ENCODE measurements at places on chromosomes 3 and 15.

DNA sequence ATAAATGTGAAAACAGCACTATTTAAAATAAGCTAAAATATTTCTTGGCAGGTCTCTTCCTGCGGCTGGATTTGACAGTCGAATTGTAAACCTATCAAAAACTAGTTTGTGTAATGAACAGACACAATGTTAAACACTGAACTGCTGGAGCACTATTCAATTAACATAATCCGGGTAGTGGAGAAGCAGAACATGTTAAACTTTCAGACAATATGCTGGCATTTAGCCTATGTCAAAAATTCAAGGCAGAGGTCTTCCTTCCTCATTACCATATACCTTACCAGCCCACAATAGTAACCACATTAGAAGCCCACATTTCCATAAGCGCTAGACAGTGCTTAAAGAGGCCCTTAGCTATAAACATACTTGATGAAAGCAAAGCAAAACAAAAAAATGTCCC, 1042.9 kb downstream of the ROBO1 start:
- DNase-seq: no peak

- no peak for DNase-seq
Measured at GRCh38 chr3:43468133-43468532, 153.7 kb downstream of the ANO10 start.

DNA sequence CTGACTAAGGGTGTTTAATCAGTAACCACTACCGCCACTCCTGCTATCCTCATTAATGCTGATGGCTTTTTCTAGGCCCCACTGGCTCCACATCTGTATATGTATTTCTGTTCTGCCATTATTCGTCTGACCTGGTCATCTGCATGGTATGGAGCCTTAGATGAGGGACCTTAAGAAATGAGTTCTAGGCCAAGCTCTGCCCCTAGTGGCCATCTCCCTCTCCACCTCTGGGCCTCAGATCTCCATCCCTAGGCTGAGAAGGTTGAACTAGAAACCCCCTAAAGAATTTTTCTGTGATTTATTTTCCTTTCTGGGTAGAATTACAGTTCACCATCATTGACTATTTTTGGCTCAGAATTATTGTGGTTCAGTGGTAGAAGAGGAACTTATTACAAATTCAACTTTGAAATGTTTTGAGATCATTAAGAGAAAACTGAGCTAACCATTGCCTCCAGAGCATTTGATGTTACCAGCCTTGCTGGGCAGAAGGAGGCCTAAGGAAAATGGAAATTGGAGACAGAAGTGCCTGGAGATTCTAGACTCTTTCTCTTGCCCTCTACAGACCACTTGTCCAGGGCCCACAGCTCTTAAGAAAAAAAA, 325.2 kb upstream of the NR2E3 start:
- DNase-seq: no peak

DNA sequence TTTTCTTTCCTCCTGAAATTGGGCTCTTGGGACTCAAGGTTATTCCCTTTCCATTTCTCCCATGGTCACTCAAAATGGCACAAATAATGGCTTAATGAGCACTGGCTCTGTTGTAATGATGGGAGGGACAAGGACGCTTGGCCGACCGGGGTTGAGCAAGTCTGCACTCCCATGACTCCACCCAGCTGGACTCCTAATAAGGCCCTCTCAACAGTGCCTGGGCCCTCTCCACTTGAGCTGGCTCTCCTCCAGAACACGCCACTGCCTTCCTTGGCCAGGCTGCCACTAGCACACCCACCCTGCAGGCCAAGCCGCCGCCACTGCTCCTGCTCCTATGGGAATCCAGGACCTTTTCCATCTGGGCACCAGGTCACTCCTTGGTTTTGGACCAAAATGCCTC, 42.3 kb downstream of the ADCY5 start:
- no peak for DNase-seq

DNA sequence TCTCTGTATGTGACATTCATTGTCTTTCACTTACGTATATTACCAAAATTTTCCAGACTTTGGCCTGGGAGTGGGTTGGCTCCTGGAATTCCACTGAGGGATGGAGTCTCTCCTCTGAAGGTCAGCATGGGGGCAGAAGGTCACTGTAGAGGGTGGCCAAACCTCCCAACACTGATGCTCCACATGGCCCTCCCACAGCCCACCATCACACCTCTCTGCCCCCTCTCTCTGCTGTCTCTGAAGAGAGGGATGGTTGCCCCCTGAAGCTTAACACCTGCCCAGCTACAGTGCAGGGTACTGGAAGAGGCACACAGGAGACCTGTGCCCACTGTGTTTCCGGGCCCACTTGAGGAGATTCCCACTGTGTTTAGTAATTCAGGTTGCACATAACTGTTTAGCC, 52.2 kb downstream of the CMTM6 start:
- no peak for DNase-seq

- DNase-seq: no peak
Measured at GRCh38 chr3:59555593-59556315, 505.9 kb upstream of the CFAP20DC start.

DNA sequence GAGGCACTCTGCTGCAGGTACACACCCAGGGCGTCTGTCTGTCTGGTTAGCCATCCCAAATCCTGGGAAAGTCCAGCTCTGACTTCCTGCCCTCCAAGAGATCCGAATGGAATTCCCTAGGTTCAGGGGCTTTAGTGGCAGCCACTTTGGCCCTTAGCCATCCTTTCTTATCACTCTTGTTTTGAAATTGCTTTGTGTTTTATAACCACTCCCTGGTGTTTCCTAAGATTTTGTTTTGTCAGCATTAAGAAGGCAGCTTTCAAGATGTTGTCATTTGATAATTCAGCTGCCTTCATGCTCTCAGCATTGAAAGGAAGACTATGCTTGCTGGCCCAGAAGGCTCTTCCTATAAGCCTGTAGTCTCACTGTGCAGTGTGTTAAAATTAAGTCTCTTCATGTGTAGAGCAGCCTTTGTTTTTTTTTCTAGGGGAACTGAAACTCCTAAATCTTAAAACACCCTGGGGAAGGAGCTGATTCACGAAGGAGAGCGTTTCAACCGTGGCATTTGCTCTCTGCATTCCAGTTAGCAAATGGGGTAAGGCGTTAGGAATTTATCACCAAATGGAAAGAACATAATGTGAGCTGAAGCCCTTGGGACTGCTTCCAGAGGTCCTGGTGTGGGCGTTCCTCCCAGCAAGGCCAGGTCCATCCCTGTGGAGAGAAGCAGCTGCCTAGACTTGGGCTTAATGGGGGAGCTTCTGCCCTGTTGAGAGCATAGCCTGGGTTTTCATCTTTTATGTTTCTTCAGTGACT, 14.2 kb upstream of the CLEC3B start:
- DNase-seq: no peak

DNA sequence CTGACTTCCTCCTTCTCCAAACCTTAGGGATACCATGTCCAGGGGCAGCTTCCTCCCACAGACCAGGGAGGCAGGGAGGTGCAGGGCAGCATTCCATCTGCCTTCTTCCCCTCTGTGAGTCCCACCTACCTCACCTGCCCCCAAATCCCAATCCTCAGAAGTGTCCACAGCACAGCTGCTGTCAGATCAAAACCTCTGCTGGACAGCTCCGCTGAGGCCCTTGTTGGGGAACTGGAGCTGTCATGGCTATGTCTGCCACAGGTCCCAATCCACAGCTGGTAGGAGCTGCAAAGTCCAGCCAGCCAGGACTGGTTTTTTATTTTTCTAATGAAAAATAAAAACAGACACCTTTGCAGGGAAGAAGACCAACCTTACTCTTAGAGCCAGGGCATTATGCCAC, 40.7 kb upstream of the TBC1D21 start:
- DNase-seq: no peak

DNA sequence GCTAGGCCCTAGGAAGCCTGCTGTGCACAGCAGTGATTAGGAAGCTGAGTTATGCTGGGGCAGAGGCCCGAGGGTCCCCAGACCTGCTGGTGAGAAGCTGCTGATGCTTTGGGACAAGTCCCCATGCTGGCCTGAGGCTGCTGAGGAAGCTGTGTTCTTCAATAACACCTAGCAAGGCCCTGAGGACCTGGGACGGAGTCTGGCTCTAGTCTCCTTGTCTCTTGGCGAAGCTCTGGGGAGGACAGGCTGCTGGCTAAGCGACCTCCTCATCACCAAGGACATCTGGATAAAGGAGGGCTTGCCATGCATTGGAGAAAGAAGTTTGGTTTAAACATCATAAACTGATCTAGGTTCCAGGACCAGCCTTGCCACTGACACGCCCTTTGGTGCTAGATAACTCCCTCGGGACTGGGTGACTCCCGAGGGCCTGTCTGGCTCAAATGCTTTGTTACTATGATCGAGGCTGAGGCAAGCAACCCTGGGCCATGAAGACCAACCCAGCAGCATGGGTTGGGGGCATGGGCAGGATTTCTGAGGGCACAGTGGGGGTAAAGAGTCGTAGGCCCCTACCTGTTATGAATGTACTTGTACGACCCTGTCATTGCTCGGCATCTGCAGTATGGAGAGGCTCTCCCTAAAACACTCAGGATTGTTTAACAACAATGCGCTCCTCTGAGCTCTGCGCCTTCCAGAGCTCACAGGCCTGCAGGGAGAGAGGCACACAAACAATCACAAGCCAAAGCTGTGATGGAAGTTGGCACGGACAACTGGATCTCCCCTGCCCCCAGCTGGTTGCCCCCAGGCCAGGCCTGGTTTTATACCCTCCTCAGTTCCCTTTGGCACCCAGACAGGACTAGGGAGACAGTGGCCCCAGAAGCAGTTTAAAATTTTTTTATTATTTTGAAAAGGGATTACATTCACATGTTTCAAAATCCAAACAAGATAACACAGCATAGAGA, 64.4 kb downstream of the LINGO1 start:
- no peak for DNase-seq

DNA sequence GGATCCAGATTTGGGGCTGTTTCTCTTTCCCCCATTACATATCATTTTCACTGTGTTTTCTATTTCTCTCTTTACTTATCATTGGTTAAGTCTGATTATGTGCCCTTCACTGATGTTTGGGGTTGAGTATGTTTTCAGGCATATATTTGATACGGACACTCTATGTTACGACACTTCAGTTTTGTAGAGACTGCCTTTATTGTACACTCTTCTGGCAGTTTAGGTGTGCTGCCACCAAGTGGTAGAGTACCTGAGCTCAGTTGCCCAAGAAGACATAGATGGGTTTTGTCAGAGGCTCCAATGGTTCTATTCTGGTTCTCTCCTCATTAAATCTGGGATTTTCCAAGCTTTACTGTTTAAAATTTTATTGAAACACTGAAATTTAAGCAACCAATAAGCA, 255.0 kb upstream of the ROPN1 start:
- no peak for DNase-seq

- no peak for DNase-seq
Measured at GRCh38 chr3:198097048-198097447, 137.0 kb downstream of the LMLN start.

Measured in activated CD8-positive, alpha-beta memory T cell treated with anti-CD3 and anti-CD28 coated beads for 4 hours (primary cell).